ENCODE measurements at places on chromosomes 11 and 22.

- DNase-seq: no peak
Measured at GRCh38 chr22:35480627-35481550, 59.7 kb upstream of the RASD2 start.

DNA sequence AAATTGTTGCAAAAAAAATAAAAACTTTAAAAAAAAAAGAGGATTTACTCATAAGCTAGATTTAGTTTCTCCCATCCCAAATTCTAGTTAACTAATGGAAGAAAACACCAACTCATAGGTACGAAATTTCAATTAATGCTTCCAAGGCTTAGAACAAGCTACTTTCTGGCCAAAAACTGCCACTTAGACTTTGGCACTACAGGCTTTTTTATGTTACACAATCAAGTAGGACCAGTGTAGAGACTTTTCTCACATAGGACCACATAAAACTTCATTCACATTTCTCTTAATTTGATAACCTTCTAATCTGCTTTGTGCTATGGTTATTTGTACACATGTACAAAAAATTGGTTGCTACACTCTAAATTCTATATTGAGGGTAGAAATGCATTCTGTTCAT is 3.1 kb downstream of the ST13 start:
- DNase-seq: no peak

GRCh38 chr22:46076651-46077339 is 73.5 kb upstream of the PPARA start:
- DNase-seq: no peak

DNA sequence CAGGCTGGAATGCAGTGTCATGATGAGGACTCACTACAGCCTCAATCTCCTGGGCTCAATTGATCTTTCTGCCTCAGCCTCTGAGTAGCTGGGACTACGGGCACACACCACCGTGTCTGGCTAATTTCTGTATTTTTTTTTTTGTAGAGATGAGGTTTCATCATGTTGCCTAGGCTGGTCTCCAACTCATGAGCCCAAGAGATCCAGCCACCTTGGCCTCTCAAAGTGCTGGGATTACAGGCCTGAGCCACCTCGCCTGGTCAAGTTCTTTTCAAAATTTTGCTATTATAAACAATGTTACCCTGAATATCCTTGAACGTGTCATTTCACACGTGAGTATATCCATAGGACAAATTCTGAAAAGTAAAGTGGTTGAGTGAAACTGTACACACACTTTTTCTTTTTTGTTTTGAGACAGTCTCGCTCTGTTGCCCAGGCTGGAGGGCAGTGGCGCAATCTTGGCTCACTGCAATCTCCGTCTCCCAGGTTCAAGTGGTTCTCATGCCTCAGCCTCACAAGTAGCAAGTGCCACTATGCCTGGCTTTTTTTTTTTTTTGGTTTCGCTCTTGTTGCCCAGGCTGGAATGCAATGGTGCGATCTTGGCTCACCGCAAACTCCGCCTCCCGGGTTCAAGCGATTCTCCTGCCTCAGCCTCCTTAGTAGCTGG is 21.6 kb upstream of the EP300 start:
- no peak for DNase-seq

Measured in inflammatory macrophage treated with lipopolysaccharide for 1 hour (primary cell).